ENCODE measurements at places on chromosomes 6 and 20.

GRCh38 chr20:25195014-25195961, at the start of gene ENTPD6:
Gene ENTPD6 (plus strand): TSS chr20:25195712. CDS start chr20:25206537, 10,825 bp downstream.
- DNase-seq: peak; percentile 93

- DNase-seq: no peak
Measured at GRCh38 chr6:137363805-137364138, 130.4 kb downstream of the OLIG3 start.

DNA sequence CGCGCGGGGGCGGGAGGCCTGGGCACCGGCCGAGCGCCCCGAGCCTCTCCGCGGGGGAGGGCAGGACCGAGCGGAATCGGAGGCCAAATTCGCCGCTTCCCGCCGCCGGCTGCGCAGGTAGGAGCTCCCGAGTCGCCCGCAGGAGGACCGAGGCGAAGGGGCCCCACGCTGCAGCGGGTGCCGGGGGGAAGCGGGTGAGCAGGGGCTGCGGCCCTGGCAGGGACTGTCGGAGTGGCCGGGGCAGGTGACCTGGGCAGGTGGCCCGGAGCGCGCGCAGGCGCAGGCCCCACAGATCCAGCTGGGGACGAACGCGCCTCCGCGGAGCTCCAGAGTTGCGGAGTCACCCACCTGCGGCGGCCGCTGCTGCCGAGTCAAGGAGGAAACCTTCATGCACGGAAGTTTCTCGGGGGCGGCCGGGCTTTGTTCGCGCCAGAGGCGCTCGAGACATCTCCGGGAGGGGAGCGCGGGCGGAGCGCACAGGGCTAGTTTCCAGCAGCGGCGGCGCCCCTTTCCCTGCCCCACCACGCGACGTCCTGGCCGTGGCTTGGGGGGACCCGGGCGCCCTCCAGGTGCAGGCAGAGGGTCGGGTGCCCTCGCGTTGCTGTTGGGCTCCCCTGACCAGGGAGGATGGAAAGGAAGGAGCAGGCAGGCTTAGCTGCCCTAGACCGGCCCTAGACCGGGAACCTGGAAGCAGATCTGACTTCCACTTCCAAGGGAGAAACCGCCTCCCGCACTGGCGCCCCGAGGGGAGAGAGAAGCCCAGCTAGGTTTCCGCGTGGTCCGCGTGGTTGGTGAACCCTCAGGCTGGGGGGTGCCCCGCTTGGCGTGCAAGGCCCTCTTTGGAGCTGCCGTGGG, 590 bp downstream of the SLCO4A1 start:
- DNase-seq: no peak

GRCh38 chr6:162379757-162380409, 347.7 kb downstream of the PRKN start:
- no peak for DNase-seq

- DNase-seq: no peak
Measured at GRCh38 chr6:150881911-150882481, 16.5 kb downstream of the MTHFD1L start.

DNA sequence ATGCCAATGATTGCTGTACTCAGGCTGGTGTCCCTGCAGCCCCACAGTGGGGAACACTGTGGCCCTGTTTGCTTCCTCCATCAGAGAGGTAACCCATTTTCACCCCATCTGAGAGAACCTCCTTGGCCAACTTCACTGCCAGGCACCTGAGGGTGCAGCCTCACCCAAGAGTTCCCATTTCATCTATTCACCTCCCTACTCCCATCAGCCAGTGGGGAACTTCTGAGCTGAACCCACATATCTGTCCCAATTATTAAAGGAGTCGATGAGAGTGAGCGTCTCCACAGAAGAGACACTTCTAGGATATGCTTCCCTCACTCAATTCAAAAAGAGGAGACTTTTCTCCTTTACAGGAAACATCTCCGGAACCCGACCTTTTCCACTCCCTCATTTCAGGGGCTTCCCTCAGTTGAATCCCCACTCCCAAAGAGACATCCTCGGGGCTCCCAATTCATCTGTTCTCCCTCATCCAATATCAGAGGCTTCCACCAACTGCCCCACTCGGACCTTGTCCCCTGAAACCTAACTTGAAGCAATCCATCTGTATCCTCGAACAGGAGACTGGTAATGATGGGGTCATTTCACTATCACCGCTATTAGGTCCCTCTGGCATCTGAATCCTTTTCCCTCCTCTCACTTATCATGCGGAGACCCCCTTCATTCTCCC, 988 bp downstream of the UBE2V1 start:
- no peak for DNase-seq

GRCh38 chr20:17654649-17655285, 27.3 kb downstream of the RRBP1 start:
- DNase-seq: no peak

Measured in natural killer cell treated with Interleukin-12 subunit alpha and Interleukin-12 subunit beta and Interleukin-15 and Interleukin-18, amount 100 ng/mL, for 72 hours (primary cell).